A172 (cell line): ENCODE measurements at places on chromosomes 12 and 14. TPM values are rescaled to one million over a fixed set of nuclear protein-coding genes. Genes with fewer than 3 reads are reported as not detected.

DNA sequence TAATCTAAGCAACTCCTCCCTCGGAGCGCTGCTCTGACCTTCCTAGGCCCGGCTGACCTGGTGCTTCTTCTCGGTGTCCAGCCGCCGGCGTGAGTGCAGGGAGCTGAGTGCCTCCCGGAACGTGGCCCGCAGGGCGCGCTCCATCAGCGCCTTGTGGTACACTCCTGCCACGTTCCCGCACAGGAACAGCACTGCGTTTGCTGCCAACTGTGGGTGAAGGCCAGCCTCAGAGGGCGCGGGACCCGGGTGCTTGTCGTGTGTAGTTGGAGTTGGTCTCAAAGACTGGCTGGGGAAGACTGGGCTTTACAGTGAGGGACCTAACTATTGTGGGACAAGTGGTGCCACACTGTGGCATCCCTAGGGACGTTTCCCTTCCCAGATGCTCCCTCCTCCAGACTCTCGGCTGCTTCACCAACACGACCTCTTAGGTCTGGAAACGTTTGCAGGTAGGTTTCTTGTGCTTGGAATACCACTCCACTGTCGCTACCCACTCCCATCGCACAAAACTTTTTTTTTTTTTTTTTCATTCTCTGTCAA lies 3.1 kb downstream of the ADCY4 start:
- DNase-seq: no peak

DNA sequence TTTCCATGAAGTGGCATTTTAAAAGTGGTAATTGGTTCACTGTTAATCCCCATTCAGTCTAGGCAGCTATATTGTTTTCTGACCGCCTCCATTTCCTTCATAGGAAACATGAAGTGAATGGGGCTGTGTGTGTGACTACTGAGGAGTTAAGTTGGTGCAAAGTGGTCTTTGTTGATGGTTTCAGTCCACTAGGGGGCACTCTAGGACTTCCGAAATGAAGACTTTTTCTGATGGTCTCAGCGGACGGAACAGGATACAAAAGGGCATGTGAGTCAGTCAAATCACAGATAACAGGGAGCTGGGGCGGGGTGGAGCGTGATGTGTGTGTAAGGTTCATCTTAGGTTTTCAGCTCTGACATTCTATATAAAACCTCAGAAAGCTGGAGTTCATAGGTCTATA lies 240.1 kb upstream of the OR4E1 start:
- DNase-seq: peak; percentile 49

GRCh38 chr14:67738740-67739504 lies 37.2 kb downstream of the RDH12 start:
- DNase-seq: peak; percentile 85

- DNase-seq: peak; percentile 83
These were observed 329.6 kb downstream of the TMTC2 start for GRCh38 chr12:83016218-83016835.

GRCh38 chr14:21068521-21069387 lies 1.4 kb upstream of the ARHGEF40 start:
- no peak for DNase-seq

GRCh38 chr12:57165741-57166140 lies 18.3 kb upstream of the LRP1-AS start:
- DNase-seq: peak; percentile 93

The CLEC4C gene
- not detected in 2 replicates for total RNA-seq

The NAP1L1 gene
- total RNA-seq: 547 and 785 TPM in 2 replicates

The KRT79 gene
- total RNA-seq: 0.26 and 0.33 TPM in 2 replicates

The HOXC11 gene
- total RNA-seq: 1.0 and 2.3 TPM in 2 replicates
